ENCODE measurements at places on chromosomes 5 and 9.
A peak's percentile ranks its signal among the peaks of the same experiment; 100 is the strongest.

DNA sequence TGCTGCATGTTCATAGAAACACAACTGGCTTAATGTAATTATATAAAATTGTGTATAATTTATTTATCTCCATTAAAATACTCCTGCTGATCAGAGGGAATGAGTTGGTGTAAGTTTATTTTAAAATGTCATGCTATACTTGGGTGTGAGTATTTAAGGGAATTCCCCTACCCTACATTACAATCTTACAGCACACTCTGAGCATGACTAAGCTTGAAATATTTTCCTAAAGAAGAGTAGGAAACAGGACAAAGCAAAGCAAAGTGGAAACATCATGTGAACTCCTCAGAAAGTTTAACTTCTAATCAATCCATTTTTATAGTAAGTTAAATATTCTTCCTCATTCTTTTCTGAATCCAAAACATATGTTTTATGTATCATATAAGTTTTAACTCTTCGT lies 1271.3 kb downstream of the EFNA5 start:
- DNase-seq: no peak

GRCh38 chr9:114158482-114159130 lies 3.3 kb downstream of the COL27A1 start:
- no peak for DNase-seq

- DNase-seq: no peak
These were observed 203.4 kb upstream of the PRR16 start for GRCh38 chr5:120260651-120261050.

GRCh38 chr5:132215329-132215728 lies 12.3 kb downstream of the P4HA2 start:
- DNase-seq: peak; percentile 77

DNA sequence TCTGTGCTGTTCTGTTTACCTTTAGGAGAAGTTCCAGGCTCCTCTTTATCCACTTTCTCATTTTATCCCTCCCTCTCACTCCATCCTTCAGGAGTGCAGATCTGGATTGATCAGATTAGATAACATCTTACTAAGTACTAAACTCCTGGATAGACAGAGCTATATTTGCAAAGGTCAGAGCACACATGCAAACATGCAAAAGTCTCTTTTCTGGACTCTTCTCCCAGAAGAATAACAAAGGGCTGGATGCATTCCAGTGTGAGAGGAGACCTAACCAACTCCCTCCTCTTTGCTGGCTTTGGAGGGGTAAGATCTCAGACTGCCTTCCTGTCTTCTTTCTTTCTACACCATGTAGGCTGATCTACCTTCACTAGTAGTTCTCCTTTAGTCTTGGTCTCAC lies 21.4 kb downstream of the GARNL3 start:
- DNase-seq: no peak

DNA sequence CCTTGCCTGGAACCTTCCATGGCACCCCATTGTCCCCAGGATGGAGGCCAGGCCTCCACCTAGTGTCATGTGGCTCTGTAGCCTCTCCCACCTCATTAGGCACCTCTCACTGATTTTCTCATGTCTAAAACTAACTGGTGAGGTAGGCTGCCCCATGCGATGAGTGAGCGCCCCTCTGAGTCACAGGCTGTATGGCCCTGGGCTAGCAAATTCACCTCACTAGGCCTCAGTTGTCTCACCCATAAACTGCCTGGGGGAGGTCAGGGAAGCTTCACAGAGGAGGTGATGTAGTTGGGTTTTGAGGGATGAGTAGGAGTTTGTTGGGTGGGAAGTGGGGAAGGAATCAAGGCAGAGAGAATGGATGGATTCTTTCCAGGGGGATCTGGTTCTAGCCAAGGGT lies 8.8 kb downstream of the RXRA start:
- no peak for DNase-seq

- DNase-seq: peak; percentile 50
These were observed 25.0 kb downstream of the ANKRD33B start for GRCh38 chr5:10588779-10589447.

GRCh38 chr9:120412425-120412951 lies 167.5 kb downstream of the CDK5RAP2 start:
- DNase-seq: peak; percentile 92

GRCh38 chr9:75889977-75890471 lies 449 bp upstream of the PCSK5 start:
- DNase-seq: peak; percentile 63

DNA sequence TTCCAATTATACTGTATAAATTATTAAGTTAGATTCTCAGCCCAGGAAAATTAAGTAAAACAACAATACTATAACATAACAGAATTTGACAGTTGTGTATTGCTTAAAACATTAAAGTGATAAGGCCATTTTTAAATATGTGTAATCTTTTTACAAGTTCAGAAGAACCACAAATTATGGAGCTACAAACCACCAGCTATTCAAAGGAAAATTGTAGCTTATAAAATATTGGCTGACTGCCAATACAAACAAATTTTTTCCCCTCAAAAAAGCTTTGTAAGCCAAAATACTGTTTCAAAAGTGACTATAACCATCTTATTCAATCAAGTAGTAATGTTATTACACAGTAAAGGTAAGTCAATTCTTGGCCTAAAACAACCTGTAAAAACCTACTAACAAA lies 21.9 kb downstream of the STRBP start:
- DNase-seq: no peak

GRCh38 chr9:68609901-68610415 lies 69.3 kb upstream of the TMEM252 start:
- no peak for DNase-seq

- no peak for DNase-seq
These were observed 25.2 kb downstream of the NDUFS6 start for GRCh38 chr5:1826235-1826980.

DNA sequence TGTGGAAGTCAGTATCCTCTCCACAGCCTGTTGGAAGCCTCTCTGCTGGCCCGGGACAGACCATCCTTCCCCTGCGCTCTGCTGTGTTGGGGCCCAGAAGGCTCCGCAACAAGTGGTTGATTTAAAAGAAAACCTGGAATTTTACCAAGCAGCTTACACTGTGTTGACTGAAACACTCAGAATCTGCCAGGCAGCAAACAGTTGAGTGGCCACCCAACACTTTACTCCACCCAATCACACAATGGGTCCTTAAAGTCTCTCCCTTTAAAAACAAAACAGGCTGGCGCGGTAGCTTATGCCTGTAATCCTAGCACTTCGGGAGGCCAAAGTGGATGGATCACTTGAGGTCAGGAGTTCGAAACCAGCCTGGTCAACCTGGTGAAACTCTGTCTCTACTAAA lies 28.0 kb upstream of the DMRT3 start:
- DNase-seq: no peak

DNA sequence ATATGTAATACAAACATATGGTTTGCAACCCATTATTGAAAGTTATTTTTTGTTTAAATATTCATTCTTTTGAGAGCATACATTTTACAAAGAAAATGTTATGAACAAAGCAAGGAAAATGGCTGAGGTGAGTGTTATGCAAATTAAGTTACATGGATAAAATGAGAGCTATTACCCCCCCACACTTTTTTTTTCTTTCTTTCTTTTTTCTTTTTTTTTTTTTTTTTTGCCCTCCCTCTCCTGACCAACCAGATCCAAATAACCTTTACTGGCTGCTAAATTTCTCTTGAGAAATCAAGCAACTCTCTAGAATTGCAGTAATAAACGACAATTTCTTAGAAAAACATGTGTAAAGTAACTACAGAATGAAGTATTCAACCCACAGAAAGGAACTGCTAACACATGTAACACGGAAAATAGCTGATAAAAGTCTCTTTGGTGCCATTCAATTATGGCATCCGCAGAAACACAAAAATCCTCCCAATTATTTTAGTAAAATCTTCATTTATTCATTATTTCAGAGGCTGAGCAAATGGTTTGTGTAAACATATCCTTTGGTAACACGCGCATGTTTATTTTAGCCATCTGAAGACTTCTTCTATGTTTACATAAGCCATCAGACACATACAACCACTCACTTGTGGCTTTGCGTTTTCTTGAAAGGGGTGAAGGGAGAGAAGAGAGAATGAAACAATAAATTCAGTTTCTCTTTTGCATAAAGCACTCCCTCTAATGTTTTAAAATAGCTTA lies 216.1 kb downstream of the NFIB start:
- DNase-seq: no peak

- no peak for DNase-seq
These were observed 138.3 kb downstream of the RFK start for GRCh38 chr9:76255781-76256455.

DNA sequence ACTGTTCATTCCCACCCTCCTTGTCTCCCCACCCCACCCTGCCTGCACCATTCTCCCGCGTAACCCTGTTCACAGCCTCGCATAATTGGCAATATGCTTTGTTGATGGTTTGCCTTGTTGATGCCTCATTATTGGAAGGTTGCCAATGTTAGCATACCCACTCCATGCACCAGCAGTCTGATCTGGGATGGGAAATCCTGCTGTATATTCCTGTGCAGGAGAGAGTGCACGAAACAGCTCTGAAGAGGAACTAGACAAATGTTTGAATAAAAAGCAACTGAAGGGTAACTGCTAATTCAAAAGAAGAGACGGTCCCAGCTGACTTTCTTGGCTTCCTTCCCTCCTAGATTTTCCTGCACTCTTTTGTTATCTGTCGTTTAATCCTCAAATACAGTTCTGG lies 271.7 kb upstream of the TLE4 start:
- DNase-seq: no peak

DNA sequence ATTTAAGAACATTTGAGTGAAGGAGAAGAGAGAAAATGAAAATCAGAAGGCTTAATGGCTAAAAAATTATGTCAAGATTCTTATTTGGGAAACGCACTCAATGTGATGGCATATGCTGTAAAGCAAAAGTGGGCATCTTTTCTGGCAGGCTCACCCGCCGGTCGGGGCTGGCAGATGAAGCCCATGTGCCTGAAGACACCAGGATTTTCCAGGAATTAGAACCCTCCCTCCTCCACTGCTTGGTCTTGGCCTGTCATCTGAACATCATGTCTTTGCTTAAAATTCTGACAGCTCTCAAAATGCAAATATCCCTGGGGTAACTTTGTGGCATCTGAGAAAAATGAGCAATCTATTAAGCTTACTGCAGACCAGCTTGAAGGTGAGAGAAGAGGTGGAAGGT lies 337.9 kb downstream of the IRX1 start:
- DNase-seq: no peak

DNA sequence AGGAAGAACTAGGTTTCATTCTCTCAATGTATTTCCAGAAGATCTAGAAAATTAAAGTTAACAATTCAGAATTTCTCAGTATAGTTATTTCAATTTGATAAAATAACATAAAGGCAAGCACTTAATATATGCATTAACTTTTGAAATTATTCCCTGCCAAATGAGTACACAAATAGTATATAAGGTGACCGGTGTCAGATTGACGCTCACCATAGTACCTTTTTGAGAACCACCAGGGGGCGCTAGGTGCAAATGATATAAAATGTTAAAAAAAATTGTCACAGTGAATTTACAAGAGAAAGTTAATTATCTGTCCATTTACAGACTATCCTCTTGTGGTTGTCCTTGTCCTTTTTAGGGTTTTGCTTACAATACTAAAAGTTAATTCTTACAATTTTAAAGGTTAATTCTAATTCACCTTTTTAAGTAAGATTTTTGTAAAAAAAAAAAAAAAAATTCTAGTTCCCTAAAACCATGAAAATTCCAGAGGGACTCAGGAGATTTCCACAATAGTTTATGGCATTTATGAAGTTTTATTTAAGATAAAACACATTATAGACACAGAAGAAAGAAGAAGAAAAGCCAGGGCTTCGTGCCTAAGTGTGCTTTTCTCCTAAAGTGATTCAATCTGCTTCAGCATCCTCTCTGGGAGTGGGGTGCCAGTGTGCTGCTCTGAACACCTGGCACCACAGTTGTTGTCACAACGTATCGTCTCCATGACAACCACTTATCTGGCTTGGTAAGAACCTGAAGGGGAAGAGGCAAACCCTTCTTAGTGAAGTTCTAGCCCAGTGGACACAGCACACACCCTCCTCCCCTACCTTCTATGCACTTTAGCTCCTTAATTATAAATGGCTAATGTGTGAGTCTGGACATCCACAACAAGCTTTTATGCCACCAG lies 1.7 kb downstream of the ADAMTS16 start:
- DNase-seq: no peak

- DNase-seq: no peak
These were observed 17.2 kb downstream of the CENPP start for GRCh38 chr9:92342825-92343488.

DNA sequence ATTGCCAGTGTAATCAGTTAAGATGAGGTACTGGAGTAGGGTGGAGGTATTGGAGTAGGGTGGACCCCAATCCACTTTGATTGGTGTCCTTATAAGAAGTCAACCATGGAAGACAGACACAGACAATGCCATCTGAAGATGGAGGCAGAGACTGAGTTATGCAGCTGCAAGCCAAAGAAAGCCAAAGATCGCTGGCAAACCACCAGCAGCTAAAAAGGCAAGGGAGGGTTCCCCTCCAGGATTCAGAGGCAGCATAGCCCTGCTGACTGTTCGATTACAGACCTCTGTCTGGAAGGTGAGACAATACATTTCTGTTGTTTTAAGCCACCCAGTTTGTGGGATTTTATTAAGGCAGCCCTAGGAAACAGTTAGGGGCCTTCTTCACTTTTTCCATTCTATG lies 30.5 kb upstream of the CKMT2 start:
- DNase-seq: no peak

DNA sequence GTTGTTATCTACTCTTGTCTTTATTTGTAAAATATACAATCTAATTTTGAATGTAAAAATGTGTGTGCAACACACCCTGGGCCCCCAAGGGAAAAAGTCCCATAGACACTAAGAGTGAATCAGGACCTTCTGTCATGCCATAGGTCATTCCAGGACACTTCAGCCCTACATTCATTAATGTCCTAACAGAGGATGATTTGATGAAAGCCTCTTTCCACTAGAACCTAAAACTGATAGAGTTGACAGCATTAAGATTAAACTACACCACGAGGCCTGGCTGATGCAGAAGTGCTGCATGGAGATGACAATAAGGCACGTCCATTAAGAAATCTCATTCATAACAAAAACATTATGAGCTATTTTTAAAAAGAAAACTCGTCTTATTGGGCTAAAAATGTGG lies 46.2 kb downstream of the FRMD3 start:
- DNase-seq: no peak

All from islet precursor cell (in vitro differentiated cells).